Fibroblast of villous mesenchyme (primary cell): ENCODE measurements at places on chromosomes 11 and 22.

GRCh38 chr11:16603890-16604793 lies 134.3 kb upstream of the C11orf58 start:
- DNase-seq = peak; percentile 40

GRCh38 chr11:1348796-1349326 lies 39.4 kb upstream of the TOLLIP start:
- DNase-seq = no peak

- DNase-seq = no peak
Observed at GRCh38 chr11:128625326-128625725, 38.0 kb upstream of the ETS1 start.

DNA sequence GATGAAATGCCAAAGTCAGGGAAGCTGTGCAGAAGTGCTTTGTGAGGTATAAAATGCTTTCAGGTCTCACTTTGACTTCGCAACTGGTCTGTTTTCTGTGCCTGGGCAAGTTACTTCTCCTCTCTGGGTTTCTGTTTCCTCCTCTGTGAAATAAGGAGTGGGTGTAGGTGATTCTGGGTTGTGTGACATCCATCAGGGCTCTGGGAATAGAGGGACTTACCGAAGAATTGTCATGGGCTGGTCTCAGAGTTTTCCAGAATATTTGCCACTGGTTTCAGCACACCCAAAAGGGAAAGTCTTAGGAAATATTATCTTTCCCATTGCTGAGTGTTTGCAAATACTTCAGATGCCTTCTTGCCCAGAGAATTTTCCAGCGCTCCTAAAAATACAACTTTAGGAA lies 118.4 kb downstream of the KIAA1671 start:
- DNase-seq = peak; percentile 16

DNA sequence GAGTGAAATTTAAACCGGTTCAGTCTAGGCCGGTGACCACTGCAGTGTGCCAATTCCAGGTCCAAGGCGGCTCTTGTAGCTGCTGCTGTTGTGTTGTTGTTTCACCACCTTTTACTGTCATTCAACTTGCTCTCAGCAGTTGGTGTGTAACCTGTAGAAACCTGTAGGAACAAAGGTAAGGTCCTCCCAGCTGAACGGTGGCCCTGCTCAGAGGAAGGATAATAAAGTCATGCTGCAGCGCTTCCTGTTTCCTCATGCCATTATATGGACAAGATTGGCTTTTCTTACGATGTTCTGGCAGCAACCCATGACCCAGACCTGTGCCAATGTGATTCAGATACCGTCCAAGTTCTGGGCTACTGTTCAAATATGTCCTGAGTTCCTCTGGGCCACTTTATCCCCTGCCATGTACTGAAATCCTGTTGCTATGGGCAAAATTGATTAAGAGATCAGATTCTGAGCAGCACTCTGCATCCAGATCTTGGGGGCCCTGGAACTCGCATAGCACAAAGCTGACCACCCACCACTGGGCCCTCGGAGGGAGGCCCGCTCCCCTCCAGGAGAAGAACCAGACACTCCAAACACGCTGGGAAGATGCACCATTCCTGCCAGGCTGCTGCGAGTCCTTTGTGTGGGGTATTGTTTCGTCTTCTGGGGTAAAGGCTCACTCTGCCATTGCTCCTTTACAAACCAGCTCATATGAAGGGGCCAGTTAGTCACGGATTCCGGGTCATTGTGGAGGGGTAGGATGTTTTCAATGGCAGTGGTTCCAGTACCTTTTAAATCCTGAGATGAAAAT lies 13.2 kb downstream of the FAM181B start:
- DNase-seq = no peak

DNA sequence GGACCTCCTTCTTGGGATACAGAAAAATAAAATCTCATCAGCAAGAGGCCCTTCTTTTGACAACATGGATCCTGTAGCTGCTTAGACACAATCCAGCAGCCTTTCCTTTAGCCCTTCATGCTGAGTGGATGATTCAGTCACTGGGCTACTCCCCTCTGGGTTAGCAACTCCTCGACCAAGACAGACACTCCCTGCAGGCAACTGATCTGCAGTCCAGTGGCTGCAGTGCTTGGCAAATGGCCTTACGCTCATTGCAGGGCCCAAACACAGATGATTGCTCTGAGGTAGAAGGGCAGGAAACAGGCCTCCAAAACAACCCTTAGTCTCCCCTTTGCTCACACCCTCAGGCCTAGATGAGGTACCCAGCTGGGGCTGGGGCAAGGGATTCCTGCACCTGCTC lies 73.2 kb upstream of the OPCML start:
- DNase-seq = no peak

- peak; percentile 50 for DNase-seq
Observed at GRCh38 chr11:43567396-43567975, 113.1 kb upstream of the HSD17B12 start.

- no peak for DNase-seq
Observed at GRCh38 chr11:15342163-15342562, 227.4 kb downstream of the INSC start.

- DNase-seq = no peak
Observed at GRCh38 chr11:96538104-96538503, 148.3 kb downstream of the JRKL start.

- DNase-seq = peak; percentile 34
Observed at GRCh38 chr11:106160494-106160893, 83.0 kb downstream of the AASDHPPT start.

DNA sequence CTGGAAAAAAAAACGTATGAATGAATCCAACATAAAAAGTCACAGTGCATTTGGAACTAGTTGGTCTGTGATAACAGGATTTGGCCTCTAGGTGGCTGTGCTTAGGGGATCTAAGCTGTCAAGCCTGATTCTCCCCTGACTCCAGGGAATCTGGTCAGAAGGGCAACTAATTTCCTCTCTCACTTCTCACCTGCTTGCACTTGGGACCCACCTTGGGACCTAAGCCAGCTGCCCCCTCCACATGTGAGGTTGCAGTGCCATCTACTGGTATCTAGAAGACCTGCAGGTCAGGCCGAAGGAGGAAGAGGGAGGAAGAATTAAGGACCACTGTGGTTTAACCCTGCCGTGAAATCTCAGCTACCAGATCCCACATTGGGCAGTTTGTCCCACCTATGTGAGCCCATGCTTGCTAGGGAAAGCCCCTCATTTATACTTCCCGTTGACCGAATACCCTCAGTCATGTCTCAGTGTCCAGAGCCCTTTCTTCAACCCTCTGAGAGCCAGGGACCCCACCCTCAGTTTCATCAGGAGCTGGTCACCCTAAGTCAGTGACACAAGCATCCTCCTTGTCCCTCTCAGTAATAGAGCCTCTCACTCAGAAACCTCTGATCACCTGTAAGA lies 33.2 kb upstream of the CAVIN3 start:
- DNase-seq = peak; percentile 54

DNA sequence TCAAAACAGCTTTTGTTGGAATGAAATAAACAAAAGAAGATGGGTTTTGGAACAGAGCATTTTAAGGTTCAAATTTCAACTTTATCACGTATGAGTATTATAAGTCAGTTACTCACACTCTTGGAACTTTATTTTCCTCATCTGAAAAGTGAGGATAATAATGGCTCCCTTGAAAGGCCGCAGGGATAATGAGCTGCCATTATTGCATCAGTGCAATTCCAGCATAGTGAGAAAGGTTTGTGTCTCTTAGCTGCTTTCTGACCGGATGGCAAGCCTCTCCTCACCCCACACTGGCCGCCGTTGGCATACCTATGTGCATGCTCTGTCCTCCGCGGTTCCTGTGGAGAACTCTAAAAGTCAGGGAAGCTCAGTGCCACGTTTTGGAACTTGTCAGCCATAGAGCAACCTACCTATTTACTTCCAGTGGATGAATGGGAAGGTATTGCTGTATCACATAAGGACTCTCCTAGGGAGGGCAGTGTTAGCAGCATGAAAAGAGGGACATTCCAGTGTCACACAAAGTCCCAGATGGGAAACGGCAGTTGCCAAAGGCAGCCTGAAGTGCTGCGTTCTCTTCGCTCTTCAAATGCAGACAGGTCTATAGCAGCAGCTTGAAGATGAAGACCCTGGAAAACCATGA lies 368.9 kb downstream of the NTM start:
- DNase-seq = no peak

DNA sequence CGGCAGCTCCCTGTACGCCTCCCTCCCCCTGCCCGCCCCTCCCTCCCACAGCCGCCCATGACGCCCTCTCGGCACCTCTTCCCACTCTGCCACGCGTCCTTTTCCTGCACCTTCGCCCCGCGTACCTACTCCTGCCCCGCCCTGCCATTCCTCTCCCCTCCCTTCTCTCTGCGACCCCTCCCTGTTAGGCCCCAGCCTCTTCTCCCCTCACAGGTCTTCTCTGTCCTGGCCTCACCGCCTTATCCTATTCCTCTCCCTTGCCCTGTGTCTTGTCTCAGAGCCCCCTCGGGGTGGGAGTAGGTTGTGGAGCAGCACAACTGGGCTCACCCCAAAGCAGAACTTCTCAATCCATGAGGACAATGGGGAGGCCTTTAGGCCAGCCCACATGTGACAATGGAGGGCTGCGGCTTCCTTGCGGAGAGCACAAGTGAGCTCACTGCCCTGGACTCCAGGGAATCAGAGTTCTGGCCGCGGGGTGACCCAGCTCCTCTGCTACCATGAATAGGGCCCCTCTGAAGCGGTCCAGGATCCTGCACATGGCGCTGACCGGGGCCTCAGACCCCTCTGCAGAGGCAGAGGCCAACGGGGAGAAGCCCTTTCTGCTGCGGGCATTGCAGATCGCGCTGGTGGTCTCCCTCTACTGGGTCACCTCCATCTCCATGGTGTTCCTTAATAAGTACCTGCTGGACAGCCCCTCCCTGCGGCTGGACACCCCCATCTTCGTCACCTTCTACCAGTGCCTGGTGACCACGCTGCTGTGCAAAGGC lies 539 bp downstream of the SLC35C1 start:
- peak; percentile 70 for DNase-seq

GRCh38 chr11:68324241-68324640 lies 11.8 kb downstream of the LRP5 start:
- DNase-seq = no peak

- DNase-seq = peak; percentile 17
Observed at GRCh38 chr11:128283451-128283850, 303.9 kb downstream of the ETS1 start.

GRCh38 chr11:15280393-15280792 lies 165.7 kb downstream of the INSC start:
- DNase-seq = no peak

DNA sequence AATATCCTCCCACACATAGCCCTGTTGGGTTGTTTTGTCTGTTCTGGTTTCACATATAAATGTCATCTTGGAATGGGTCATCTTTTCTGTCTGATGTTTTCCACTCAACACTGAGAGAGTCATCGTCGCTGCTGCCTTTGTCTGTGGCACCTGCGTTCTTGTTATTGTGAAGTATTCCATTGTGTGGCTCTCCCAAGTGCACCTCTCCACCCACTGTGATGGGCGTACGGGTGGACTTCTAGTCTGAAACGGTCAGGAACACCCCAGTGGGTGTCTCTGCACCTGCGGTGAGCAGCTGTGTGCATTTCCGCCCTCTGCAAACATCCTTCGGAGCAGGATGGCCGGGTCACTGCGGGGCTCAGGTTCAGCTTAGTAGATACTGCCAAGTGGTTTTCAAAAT lies 34.5 kb upstream of the RTL6 start:
- DNase-seq = no peak

GRCh38 chr11:117458275-117459122 lies 130.8 kb downstream of the CEP164 start:
- DNase-seq = no peak
